ENCODE measurements at places on chromosomes 5 and 9. TPM values are rescaled to one million over a fixed set of nuclear protein-coding genes. Genes with fewer than 3 reads are reported as not detected.

NFIL3 gene
- total RNA-seq: 3.7 TPM

STK32A gene
- total RNA-seq: not detected

TIGD6 gene
- 2.3 TPM for total RNA-seq

IRX2 gene
- total RNA-seq: not detected

PTPRD gene
- not detected for total RNA-seq

DNA sequence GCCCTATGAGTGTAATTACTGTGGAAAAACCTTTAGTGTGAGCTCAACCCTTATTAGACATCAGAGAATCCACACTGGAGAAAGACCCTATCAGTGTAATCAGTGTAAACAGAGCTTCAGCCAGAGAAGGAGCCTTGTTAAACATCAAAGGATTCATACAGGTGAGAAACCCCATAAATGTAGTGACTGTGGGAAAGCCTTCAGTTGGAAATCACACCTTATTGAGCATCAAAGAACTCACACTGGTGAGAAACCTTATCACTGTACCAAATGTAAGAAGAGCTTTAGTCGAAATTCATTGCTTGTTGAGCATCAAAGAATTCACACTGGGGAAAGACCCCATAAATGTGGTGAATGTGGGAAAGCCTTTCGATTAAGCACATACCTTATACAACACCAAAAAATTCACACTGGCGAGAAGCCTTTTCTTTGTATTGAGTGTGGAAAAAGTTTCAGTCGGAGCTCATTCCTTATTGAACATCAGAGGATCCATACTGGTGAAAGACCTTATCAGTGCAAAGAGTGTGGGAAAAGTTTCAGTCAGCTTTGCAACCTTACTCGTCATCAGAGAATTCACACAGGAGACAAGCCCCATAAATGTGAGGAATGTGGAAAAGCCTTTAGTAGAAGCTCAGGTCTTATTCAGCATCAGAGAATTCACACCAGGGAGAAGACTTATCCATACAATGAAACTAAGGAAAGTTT is 9.9 kb downstream of the ZNF189 start:
- DNase-seq: no peak
- H3K36me3 ChIP-seq: peaks cover 41% of the 10 kb centered on the region
- H3K27ac ChIP-seq: no peak overlapping the region
- H3K4me3 ChIP-seq: no peak overlapping the region

- no peaks in the 10 kb centered on the region for H3K36me3 ChIP-seq
- H3K27ac ChIP-seq: no peak overlapping the region
- no peak overlapping the region for H3K4me3 ChIP-seq
- no peaks in the 10 kb centered on the region for H3K27me3 ChIP-seq
- DNase-seq: no peak
Measured at GRCh38 chr9:94990897-94991561, 264.5 kb downstream of the AOPEP start.

DNA sequence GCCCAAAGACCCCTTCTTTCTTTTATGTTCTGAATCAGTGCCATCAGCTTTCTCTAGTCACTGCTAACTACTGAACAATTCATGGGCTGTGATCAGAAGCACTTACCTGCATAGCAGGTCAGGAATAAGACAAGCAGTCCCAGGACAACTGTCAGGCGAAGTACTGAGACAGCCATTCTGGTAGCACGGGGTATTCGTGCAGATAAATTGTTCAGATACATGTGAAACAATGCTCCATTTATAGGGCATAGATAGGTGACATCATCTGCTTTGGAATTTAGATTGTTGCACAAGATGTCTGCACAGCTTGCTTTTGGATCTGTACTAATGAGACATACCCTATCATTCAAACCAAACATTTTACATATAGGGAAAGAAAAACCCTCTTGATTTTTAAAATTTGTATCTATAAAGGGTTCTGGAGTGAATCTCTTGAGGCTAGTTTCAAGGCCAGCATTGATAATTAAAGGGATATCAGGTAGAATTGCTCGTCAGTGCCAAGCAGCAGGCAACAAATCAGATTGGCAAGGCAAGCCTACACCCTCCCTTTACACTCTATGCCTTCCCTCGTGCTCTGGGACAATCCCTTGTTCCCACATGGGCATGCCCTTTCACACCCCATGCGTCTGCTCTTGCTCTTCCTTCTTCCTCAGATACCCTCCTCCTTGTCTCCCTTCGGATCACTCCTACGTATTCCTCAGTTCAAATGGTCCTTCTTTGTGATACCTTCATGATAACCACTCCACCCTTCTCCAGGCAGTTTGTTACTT is at the start of gene C5orf46:
Gene C5orf46, minus strand, starts transcription at position 213 of the 770 bp plus-strand sequence. Its CDS starts 37 bp downstream, at position 176.
- no peak for DNase-seq
- H3K4me3 ChIP-seq: no peak within 1 kb of the TSS
- H3K27me3 ChIP-seq: no peaks in the 10 kb centered on the region
- no peak within 1 kb of the TSS for H3K27ac ChIP-seq
- H3K36me3 ChIP-seq: no peaks in the 10 kb centered on the region

DNA sequence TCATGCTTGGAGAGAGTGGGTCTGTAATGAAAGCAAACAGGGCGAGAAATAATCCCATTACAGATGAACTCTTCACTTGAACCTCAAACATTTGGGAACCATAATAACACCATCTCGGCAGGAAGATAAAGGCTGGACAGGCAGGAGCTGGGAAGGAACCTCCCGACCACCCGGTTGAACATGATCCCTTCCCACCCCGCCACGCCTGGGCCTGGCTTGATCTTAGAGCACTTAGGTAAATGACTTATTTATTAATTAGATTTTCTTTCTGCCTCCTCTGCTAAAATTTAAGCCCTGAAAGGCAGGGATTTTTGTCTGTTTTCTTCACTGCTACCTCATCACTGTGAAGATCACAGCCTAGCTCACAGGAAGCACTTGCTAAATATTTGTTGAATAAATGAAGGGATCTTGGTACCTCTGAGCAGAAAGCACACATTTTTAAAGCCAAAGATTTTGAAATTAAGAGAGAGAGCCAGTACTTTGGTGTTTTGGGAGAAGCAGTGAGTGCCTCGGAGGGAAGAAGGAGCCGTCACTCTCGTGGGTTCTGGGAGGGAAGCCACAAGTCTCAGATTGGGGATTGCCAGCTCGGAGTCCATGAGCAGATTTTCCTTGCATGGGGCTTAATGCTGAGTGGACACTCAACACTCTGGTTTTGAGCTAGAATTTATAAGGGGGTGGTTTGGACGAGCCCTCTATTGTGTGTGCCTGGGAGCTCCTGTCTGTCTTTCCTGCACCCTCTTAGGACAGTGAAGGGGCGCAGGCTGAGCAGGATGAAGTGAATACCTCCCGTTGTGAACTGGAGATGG is 133.3 kb downstream of the MACROH2A1 start:
- H3K4me3 ChIP-seq: no peak overlapping the region
- no peak for DNase-seq
- no peaks in the 10 kb centered on the region for H3K4me1 ChIP-seq
- no peaks in the 10 kb centered on the region for H3K27me3 ChIP-seq

DNA sequence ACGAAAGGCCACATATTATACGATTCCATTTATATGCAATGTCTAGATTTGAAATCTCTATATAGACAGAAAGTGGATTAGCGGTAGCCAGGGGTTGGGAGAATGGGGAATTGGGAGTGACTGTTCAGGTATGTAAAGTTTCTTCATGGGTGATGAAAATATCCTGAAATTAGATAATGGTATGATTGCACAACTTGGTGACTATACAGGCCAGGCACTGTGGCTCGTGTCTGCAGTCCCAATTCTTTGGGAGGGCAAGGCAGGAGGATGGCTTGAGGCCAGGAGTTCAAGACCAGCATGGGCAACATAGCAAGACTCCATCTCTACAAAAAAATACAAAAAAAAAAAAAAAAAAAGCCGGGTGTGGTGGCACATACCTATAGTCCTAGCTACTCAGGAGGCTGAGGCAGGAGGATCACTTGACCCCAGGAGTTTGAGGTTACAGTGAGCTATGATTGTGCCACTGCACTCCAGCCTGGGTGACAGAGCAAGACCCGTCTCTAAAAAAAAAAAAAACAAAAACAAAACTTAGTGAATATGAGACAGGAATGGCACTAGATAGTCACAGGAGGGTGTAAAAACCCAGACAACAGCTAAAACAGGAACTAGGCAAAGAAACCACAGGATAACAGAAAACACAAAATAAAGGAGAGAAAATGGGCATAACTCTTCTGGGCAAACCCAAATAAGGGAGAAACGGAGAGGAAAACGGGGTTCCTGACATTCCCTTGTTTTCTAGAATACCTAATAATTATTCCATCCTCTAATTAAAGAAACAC is 72.1 kb upstream of the ZNF618 start:
- H3K27ac ChIP-seq: no peak overlapping the region
- H3K4me3 ChIP-seq: no peak overlapping the region
- H3K27me3 ChIP-seq: no peaks in the 10 kb centered on the region
- H3K4me1 ChIP-seq: no peaks in the 10 kb centered on the region

DNA sequence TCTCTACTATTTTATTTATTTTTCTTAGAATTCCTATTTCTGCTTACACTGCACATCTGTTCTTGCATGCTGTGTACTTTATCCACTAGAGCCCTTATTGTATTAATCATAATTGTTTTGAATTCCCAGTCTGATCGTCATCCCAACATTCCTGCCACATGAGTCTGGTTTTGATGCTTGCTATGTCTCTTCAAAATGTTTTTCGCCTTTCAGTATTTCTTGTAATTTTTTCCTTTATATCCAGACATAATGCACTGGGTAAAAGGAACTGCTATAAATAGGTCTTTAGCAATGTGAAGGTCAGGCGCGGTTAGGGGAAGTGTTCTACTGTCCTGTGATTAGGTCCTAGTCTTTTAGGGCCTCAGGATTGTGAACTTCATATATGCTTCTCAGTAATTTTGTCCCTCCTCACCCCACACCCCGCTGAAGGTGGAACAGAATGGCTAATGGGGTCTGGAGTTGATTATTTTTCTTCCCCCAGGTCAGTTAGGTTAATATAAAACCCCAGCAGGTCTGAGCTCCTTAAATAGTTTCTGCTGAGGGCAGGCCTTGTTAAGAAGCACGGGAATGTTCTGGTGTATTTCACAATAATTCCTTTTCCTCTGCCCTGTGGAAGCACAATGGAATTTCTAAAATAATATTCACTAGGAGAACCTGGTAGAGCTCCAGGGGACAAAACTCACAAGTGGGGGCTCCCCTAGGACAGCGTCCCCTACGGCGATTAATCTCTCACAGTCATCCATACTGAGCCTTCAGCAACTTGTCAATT is 146.6 kb upstream of the TUT7 start:
- no peaks in the 10 kb centered on the region for H3K36me3 ChIP-seq
- no peaks in the 10 kb centered on the region for H3K4me1 ChIP-seq
- H3K27ac ChIP-seq: no peak overlapping the region
- H3K27me3 ChIP-seq: no peaks in the 10 kb centered on the region
- H3K4me3 ChIP-seq: no peak overlapping the region

- DNase-seq: no peak
- H3K4me1 ChIP-seq: no peaks in the 10 kb centered on the region
- no peaks in the 10 kb centered on the region for H3K27me3 ChIP-seq
- H3K4me3 ChIP-seq: no peak overlapping the region
- H3K27ac ChIP-seq: no peak overlapping the region
Measured at GRCh38 chr5:179139936-179140235, 79.7 kb downstream of the ZNF354C start.

- DNase-seq: peak; percentile 32
- no peak overlapping the region for H3K27ac ChIP-seq
- no peaks in the 10 kb centered on the region for H3K36me3 ChIP-seq
- H3K27me3 ChIP-seq: no peaks in the 10 kb centered on the region
- peaks cover 7% of the 10 kb centered on the region for H3K4me1 ChIP-seq
Measured at GRCh38 chr5:135887447-135887864, 8.2 kb downstream of the IL9 start.

- peaks cover 4% of the 10 kb centered on the region for H3K4me1 ChIP-seq
- no peak for DNase-seq
- H3K4me3 ChIP-seq: no peak overlapping the region
- no peaks in the 10 kb centered on the region for H3K27me3 ChIP-seq
- H3K27ac ChIP-seq: no peak overlapping the region
Measured at GRCh38 chr5:118990582-118990981, 2.2 kb upstream of the DTWD2 start.

GRCh38 chr9:71090896-71091295 is 30.5 kb downstream of the TRPM3 start:
- no peak for DNase-seq
- no peak overlapping the region for H3K27ac ChIP-seq
- H3K4me1 ChIP-seq: no peaks in the 10 kb centered on the region
- no peak overlapping the region for H3K4me3 ChIP-seq
- H3K27me3 ChIP-seq: no peaks in the 10 kb centered on the region

DNA sequence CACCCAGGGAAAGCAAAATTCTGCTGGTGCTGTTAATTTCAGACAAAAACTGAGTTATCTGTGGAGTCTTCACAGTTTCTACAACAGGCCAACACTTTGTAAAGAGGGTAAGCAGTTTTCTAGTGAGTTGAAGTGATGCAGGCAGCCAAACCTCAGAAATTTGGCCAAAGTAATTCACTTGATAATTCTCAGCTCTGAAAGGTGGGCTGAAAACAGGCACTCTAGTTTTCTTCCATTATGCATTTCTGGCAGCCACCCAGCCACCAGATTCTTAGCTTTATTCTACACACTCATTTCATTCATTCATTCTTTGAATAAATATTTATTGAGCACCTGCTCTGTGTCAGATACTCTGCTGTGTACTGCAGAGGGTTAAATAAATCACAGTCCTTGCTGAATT is 184.2 kb downstream of the RAB3C start:
- no peaks in the 10 kb centered on the region for H3K27me3 ChIP-seq
- DNase-seq: no peak
- no peak overlapping the region for H3K4me3 ChIP-seq
- H3K36me3 ChIP-seq: no peaks in the 10 kb centered on the region

DNA sequence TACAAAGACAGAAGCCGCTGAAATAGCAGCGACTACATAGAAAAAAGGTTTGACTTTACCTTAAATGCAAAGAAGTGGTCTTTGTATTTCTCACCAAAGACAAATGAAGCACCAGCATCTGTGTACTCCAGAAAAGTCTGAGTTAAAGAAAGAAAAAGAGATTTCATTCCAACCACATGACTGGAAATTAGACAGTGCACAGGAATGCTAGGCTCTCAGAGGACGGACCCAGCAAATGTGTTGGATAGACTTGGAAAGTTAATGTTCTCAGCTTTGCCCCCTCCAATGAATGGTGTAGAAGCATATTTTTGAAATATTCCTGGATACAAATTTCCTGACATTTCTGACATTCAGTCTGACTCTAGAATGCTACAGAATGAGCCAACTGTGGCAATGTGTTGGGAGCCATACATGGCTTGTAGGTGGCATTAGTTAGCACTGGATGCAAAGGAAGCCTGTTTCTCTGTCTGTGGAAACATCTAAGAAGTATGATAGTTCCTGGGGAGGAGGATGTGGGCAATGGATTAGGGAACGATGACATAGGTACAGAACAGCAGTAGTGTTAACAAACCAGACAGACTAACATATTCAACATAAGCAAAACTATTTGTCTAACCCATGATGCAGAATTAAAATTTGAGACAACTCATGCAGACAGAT is 43.3 kb downstream of the SLC28A3 start:
- peaks cover 35% of the 10 kb centered on the region for H3K4me1 ChIP-seq
- H3K27me3 ChIP-seq: no peaks in the 10 kb centered on the region
- H3K4me3 ChIP-seq: no peak overlapping the region
- no peak overlapping the region for H3K27ac ChIP-seq

Data from T-cell (primary cell).